ENCODE measurements at places on chromosomes 1 and 21.

DNA sequence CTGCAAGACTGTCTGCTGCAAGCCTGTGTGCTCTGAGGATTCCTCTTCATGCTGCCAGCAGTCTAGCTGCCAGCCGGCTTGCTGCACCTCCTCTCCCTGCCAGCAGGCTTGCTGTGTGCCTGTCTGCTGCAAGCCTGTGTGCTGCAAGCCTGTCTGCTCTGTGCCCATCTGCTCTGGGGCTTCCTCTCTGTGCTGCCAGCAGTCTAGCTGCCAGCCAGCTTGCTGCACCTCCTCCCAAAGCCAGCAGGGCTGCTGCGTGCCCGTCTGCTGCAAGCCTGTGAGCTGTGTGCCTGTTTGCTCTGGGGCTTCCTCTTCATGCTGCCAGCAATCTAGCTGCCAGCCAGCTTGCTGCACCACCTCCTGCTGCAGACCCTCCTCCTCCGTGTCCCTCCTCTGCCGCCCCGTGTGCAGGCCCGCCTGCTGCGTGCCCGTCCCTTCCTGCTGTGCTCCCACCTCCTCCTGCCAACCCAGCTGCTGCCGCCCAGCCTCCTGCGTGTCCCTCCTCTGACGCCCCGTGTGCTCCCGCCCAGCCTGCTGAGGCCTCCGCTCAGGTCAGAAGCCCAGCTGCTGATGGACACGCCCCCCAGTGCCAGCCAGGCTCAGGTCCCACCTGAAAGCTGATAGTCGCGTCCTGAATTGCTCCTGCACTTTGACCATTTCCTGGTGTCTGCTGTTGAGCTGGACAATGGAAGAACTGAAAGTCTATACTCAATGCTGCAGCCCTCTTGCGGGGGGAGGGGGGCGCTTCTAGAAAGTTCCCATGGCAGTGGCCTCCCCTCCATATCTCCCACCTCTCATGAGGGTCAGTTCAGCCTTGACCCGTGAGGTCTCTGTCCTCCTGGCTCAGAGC lies 1.2 kb downstream of the KRTAP10-4 start:
- no peak for DNase-seq

- no peak for DNase-seq
Observed at GRCh38 chr21:33022828-33023573, 2.7 kb upstream of the OLIG2 start.

DNA sequence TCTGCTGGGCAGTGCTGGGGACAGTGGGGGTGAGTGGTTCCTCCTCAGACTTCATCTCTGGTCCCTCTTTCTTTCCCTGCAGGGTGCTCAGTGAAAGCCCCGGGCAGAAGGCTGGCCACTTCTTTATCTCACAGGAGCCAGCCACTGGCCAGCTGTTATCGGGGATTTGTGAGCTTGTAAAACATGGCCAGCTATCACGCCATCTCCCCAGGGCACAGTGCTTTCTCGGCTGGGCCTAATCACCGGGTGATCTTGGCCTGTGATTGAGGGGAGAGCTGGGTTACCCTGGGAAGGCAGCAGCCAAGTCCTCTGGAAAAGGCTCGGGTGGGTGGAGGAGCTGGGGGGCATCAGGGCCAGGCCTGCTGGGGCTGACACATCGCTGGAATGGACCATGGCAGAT lies 83.0 kb downstream of the IGSF21 start:
- no peak for DNase-seq

DNA sequence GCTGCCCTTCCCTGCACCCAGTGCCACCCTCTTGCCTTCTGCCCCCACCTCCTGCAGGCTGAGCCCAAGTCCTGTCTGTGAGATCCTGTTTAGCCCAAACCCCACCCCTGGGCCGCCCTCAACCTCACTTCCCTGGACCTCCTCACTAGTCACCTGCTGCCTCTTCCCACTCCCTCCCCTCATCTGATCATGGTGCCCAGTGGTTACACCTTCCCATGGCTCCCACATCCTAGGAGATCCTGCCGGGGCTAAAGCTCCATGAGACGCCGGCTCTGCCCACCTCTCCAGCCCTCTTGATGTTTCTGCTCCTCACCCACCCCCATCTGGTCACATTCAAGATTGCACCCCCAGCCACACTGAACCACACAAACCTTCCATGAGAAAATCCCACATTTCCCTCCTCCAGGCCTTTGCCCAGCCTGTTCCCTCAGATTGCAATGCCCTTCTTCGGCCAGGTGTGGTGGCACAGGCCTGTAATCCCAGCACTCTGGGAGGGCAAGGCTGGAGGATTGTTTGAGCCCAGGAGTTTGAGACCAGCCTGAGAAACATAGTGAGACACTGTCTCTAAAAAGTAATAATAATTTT lies 17.0 kb downstream of the TTC39A start:
- DNase-seq: no peak

- DNase-seq: no peak
Observed at GRCh38 chr1:184532199-184532598, 145.4 kb downstream of the C1orf21 start.
